Karpas-422 (cell line): ENCODE measurements at places on chromosomes 12 and 14. TPM values are rescaled to one million over a fixed set of nuclear protein-coding genes. Genes with fewer than 3 reads are reported as not detected.

DNA sequence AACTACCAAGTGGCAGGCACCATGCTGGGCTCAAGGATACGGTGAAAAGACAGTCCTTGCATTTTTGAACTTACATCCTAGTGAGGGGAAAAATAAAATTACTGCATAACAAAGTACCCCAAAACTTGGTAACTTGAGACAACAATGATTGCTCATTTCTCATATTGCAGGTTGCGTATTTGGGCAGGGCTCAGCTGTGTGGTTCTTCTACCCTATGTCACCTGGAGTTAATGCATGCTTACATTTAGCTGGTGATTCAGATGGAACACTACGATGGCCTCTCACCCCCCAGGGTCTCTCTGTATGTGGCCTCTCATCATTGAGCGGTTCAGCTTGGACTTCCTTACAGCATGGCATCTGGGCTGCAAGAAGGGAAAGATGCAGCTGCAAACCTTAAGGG is 60.7 kb upstream of the RBM19 start:
- no peak for DNase-seq

DNA sequence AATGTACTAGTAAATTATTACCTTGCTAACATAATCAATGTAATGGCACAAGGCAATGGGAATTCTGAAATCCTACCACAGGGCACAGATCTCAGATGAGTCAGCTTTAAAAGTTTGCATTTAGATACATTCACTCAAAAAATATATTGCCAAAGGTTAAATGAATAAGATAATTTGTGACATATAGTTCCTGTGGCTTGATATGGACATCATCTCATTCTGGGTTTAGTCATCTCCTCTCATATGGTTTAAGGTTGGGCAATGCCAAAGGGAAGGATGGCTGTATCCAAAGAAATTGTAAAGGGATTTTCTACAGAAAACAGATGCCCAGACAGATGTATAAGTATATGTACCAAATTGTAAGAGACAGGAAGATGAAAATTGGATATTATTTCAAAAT is 1065.0 kb downstream of the LRFN5 start:
- no peak for DNase-seq

PRKD1 gene
- total RNA-seq: not detected in 2 replicates

GRCh38 chr14:103825101-103825500 is 22.3 kb downstream of the PPP1R13B start:
- no peak for DNase-seq

DNA sequence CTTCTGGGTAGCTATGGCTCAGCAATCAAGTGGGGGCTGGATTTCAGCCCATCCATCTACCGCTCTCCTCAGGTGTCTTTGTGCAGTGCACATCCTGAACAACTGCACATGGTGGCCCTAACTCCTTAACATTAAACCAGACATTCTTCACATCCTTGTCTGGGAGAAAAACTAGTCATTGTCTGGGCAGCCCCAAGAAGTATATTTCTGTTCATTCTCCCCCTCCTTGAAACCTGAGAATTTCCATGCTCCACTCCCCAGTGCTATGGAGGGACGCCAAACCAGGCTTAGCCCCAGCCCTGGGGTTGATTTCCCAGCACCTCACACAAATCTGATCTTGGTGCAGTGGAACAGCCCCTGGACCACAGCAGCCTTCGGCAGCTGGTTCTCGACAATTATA is 13.4 kb downstream of the MYL2 start:
- no peak for DNase-seq

FOXM1 gene
- 15.4 and 20.8 TPM in 2 replicates for total RNA-seq

LYZ gene
- not detected in 2 replicates for total RNA-seq

- DNase-seq: peak; percentile 42
These were observed 1.5 kb downstream of the RAP1B start for GRCh38 chr12:68612202-68612601.

DNA sequence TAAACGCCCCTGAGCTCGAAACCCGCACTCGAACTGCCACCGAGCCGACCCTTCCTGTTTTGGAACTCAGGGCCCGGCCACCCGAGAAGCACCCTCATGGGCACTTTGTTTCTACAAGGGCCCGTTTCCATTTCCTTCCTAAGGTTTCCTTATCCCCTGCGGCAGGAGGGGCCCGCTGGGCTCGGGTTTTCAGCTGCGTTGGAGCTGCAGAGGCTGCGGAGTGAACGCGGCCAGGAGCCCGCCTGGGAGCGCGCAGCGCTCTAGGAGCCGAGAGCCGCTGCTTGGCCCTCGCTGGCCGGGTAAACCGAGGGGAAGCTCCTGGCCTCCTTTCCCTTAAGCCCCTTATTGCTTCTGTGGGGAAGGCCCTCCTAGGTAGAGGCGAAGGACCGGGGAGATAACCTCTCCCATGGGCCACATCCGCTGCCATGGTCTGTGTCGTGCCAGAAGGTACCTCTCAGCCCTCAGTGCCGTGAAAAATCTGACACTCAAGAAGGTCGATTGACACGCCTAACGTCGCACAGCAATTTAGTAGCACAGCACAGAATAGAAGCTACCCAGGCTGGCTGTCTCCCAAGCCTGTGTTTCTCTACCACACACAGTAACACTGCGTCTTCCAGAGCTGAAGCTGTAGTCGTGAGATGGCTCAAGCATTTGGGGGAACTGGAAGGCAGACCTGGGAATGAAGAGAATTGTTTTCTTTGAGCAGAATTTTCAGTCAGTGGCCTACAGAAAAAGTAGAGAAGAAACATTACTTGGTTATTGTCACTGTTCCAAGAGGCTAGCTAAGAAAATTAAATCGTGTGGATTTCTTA is 12.9 kb upstream of the CALM1 start:
- peak; percentile 62 for DNase-seq

DNA sequence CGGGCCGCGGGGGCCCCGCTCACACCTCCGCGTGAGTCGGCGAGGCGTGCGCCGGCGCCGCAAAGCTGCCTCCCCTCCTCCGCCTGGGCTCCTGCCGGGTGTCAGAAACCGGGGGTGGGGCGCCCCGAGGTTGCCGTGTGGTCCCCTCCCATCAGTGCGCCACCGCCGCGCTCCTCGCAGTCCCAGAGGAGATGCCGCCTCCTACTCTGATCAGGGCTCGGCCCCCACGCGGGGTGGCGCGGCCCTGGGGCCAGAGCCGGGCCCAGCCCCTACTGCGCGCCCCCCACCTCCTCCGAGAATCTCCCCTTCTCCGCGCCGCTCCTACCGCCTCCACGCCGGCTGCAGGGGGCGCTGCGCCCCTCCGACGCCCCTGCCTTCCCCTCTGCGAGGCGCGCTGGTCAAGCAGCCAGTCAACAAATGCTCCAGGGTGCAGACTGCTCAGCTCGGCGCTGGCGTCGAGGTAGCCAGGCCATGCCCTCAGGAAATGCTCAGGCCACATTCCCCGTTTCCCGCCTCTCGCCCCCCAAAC is 467 bp upstream of the JAG2 start:
- DNase-seq: peak; percentile 59

MYF5 gene
- not detected in 2 replicates for total RNA-seq

GRCh38 chr12:89155826-89156225 is 196.5 kb downstream of the DUSP6 start:
- DNase-seq: no peak

RDH11 gene
- 126 and 147 TPM in 2 replicates for total RNA-seq

DNA sequence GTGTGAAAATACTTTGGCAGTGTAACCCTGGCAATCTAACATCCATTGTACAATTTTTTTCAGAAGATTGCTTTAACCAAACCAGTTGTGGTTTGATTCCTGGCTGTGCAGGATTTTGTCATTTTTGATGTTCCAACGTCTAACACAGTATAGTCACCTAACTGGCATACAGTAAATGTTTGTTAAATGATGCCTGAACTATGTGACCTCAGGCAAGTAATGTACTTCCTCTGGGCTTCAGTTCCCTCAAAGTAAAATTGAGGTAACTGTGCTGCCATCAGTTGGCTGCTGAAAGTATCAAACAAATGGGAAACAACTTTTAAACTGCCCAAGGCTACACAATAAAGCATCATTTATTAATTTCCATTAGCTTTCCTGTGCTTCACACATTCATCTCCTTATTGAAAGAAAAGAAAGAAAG is 4.3 kb downstream of the TM7SF3 start:
- DNase-seq: no peak
